ENCODE measurements at places on chromosomes 12 and 14.

DNA sequence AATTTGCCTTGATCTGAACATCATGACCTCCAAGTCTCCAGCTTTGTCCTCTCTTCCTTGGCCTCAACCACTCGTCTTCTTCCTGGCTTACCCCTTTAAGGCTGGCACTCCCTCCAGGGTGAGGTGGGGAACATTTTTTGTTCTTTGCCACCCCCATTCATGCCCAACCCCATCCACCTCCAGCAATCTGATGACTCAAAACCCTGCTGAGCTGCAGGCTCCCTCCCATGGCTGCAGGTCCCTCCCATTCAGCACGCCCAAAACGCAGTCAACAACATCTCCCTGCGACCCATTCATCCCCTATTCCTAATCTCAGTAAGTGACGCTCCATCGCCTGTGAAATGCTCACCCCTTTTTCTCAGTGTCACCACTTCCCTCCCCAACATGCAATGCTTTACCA is 138.8 kb upstream of the PRMT8 start:
- no peak for DNase-seq

GRCh38 chr14:58465421-58465820 is 37.9 kb downstream of the KIAA0586 start:
- no peak for DNase-seq

DNA sequence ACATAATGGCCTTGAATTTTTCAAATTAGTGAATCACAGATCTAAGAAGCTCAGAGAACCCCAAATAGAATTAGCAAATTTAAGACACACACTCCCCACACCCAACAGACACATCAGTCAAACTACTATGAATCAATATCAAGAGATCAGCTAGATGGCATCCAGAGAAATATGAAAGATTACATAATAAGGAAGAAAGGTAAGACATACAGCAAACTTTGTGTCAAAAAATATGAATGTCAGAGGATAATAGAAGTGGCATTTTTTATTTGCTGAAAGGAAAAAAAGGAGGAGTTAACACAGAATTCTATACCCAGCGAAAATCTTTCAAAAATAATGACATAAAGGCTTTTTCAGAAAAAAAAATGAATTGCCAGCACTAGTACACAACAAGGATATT is 110.5 kb upstream of the COCH start:
- DNase-seq: no peak

DNA sequence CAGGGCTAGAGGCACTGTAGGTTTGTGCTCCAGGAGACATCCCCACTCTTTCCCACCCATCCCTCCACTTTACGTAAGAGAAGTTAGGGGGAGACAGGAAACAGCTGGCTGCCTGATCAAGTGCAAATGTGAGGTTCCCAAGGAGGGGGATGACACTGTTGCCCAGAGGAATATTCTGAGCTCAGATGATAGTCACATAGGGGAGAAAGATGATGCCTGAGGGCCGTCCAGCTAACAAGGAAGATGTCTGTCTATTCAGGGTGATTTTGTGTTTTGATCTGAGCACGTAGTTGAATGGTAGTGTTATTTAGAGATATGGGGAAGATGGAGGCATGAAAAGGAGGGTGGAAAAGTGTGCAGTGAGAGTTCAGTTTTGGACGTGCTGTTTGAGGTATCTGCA is 13.9 kb upstream of the GPRC5D start:
- no peak for DNase-seq
